ENCODE measurements at places on chromosomes 1 and 21.

- DNase-seq = no peak
Measured at GRCh38 chr1:12185918-12186678, 19.3 kb downstream of the TNFRSF1B start.

GRCh38 chr1:65435987-65436386 lies 15.5 kb downstream of the LEPR start:
- DNase-seq = no peak

GRCh38 chr1:183346276-183346732 lies 71.9 kb downstream of the NMNAT2 start:
- no peak for DNase-seq

DNA sequence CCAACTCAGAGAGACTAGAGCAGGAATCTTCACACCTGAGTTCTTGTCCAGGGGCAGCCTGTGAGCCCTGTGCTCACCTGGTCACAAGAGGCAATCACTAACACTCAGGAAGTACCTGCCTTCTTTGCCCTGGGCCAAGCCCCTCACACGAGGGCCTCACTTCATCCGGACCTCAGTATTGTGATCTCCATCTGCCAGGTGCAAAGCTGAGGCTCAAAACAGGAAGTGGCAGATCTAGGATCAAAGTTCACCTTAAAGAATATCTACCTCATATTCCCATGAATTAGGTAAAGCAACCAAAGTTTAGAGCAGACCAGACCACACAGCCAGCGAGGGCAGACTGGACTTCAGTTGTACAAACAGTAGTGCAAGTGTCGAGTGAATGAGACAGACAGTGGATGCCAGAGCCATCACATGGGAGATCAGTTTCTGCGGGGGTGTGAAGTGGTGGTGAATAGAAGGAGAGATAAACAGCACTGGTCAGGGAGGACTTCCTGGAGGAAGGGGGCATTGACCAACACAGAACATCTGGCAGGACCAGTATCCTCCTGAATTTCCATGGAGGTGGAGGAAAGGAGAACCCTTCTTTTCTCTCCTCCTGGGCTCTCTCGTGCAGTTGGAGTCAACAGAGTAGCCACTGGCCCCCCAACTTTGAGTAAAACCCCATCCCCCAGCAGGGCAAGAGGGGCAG lies 116.6 kb upstream of the ZBTB40 start:
- no peak for DNase-seq

- DNase-seq = no peak
Measured at GRCh38 chr21:39519835-39520234, 68.1 kb downstream of the SH3BGR start.

DNA sequence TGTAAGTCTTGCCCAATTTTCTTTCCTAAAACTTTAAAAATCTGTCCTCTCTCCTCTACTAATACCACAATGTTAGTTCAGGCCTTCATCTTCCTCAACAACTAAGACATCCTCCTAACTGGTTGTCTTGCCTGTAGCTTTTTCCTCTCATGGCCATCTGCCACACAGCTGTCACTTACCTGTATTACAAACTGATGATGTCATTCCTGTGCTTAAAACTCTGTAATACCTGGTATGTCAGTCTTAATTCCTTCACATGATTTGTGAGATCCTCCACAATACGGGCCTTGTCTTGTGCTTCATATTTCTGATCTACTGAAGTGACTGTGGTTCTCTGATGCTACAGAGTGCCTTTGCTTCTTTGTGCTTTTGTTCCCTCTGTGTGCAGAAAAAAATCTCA lies 9.8 kb downstream of the MRPS14 start:
- no peak for DNase-seq

GRCh38 chr1:218421531-218421930 lies 76.4 kb downstream of the TGFB2 start:
- DNase-seq = no peak

DNA sequence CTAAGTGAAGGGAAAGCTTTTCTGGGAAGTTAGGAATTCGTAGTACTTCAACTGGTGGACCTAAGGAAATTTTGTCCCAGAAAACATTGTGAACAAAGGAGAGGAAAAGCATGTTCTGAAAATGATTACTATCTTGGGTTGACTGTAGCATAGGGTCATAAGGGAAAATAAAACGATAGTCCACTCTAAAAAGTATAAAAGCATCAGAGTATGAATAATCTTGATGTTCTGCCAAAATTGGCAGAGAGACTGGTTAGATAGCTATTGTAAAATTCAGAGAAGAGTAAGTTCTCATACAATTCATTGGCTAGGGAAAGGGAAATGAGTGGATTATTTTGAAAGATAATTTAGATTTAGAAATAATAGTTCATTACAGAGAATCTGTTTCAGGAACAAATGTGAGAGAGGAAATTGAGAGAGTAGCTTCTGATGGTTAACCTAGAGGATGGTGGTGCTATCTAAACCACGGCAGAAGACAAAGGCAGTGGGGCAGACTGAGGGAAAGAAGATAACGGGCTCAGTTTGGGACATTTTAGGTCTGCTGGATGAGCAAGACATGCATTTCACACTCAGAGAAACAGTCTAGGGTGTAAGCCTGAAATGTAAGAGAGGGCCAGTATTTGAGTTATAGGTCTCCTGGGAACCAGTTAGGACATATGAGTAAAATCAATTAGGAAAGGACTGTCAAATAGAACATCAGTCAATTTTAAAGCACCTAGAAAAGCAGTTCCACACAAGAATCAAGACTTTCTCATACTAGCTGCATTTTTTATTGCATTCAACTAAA lies 799.3 kb upstream of the CXADR start:
- DNase-seq = no peak

- DNase-seq = peak; percentile 15
Measured at GRCh38 chr1:169105434-169106094, 926 bp upstream of the ATP1B1 start.

DNA sequence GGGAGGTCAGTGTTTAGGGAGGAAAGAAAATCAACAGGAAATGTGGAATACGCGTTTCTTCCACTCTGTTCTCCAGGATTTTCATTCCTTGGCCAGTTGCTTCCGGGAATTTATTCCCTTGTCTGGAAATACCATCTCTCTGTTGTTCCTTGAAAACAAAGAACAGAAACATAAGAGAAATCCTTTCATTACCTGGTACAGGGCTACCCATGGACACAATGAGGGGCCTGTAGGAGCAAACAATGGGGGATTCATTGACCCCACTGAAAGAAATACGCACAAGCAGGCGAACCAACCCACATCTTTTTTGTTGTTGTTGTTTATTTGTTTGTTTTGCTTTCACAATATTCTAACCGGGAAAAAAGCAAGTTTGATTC lies 20.0 kb upstream of the BACE2 start:
- DNase-seq = no peak

DNA sequence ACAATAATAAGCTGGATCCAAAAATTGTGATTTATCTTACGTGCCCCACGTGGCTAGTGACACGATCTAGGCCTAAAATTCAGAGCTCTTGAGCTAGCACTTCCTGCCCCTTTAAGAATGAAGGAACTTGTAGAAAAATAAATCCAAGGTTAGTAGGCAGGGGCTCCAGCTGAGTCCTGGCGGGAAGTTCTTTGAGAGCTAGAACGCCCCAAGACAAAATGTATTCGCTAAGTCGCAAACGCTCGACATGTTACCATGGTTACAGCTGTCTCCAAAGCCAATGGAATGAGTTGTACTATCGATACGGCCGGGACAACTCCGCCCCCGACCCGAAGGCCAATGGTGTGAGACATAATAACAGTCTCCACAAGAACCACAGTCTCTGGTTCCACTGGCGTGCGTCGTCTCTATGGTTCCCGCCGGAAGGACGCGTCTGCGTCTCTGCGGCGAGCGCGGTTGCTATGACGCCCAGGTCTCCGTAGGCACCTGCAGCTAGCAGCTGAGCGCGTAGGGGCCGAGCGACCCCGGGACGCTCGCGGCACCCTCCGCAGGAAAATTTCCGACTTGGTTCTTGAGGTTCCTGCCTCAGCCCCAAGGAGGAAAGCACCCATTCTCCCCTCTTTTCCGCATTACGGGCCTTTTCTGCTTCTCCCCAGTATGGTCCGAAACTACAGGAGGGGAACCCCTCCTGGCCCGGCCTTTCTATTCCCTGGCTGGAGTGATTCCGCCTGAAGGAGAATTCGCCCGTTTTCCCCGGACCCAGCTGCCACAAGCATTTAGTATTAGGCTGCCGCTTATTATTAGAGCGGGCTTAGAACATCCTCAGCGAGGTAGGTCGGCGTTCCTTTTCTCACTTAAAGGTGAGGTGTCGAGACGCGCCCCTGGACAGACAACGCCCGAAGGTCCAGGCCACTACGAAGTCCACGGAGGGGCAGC lies at the start of gene CCDC30:
Gene CCDC30, plus strand, starts transcription at position 459 of the 936 bp plus-strand sequence. CDS start 17,266 bp downstream, outside the sequence.
- peak; percentile 95 for DNase-seq

- no peak for DNase-seq
Measured at GRCh38 chr1:162697140-162697895, 65.1 kb downstream of the DDR2 start.

DNA sequence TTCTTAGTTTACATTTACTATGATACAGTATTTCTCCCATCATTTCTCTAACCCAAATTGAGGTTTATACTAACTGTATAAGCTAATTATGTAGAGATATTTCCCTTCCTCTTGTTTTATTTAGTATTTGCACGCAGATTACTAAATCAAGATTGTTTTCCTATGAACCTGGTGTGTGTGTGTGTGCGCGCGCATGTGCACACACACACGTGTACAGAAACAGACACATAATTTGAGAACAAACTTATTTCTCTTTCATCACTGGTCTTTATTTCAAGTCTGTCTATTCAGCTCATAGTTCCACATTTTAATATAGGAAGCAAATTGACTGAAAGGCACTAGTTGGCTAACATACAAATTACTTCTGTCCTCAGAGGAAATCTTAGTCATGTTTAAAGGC lies 19.7 kb upstream of the COL24A1 start:
- DNase-seq = no peak

- no peak for DNase-seq
Measured at GRCh38 chr21:15732290-15732995, 2.7 kb downstream of the USP25 start.

- peak; percentile 75 for DNase-seq
Measured at GRCh38 chr1:44652445-44653106, 21.7 kb downstream of the TMEM53 start.

GRCh38 chr1:119885903-119886783 lies 10.2 kb downstream of the ADAM30 start:
- DNase-seq = peak; percentile 50

DNA sequence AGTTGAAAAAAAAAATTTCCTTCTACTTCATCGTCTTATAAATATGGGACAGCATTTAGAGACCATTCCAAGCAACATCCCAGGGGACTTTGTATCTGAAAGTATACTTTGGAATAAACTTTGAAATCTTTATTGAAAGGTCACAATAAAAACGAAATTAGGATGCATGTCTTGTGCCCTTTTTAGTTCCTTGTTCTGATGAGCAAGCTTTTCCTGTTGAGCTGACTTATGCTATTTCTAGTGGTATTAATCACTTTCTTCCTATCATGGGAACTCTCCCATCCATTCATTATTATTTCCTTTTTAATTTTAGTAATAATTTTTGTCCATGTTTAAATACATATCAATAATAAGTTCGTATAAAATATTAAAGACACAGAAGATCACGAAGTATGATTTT lies 4.0 kb upstream of the GBP2 start:
- no peak for DNase-seq

Measured in activated naive CD4-positive, alpha-beta T cell treated with anti-CD3 and anti-CD28 coated beads, Interleukin-2, amount 50 U/mL, for 16 hours (primary cell).